Right atrium auricular region (tissue), 2 donors: ENCODE measurements at places on chromosomes 6 and 20. TPM values are rescaled to one million over a fixed set of nuclear protein-coding genes. Genes with fewer than 3 reads are reported as not detected.

The FUCA2 gene
- total RNA-seq = 17.3 TPM

GRCh38 chr6:81609736-81610135 lies 142.7 kb downstream of the TENT5A start:
- no peaks in the 10 kb centered on the region for H3K36me3 ChIP-seq
- H3K4me3 ChIP-seq = no peak overlapping the region
- no peaks in the 10 kb centered on the region for H3K27me3 ChIP-seq

DNA sequence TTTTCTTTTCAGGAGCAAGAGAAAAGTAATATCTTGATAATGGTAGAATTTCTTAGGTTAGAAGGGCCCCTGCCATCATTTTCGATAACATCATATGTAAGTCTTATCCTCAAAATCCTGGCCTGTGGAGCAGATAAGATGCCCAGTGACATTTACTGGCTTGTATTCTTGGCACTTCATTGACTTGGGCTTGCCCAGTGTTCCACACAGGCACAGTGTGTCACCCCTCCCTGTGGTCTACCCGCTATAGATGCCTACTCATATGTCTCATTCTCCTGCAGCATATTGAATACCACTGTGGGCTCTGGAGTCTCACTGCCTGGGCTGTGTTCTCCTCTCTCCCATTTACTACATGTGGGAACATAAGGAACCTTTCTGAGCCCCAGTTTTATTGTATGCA lies 105.0 kb downstream of the GRM1 start:
- H3K27ac ChIP-seq = no peak overlapping the region
- no peak for DNase-seq
- H3K4me3 ChIP-seq = no peak overlapping the region
- H3K27me3 ChIP-seq = no peaks in the 10 kb centered on the region
- H3K4me1 ChIP-seq = no peaks in the 10 kb centered on the region

DNA sequence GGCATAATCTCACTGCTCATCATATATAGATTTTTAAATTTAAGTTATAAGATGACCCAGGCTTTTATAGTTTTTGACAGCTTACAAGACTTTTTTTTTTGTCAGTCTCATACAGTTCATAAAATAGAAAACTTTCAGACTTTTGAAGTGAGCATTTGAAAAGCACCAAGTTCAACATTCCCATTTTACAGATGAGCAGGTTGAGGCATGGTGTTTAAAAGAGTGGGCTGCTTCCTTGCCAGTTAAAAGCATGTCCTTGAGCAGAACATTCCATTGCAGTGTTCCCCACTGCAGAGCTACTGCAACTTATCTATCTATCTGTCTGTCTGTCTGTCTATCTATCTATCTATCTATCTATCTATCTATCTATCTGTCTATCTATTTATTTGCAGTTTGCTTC lies 86.8 kb downstream of the GFRA4 start:
- no peaks in the 10 kb centered on the region for H3K27me3 ChIP-seq
- no peak overlapping the region for H3K27ac ChIP-seq
- peaks cover 26% of the 10 kb centered on the region for H3K36me3 ChIP-seq
- no peak overlapping the region for H3K4me3 ChIP-seq

The DYNLT2 gene
- total RNA-seq = 0.20 TPM
